Chondrocyte (in vitro differentiated cells): ENCODE measurements at places on chromosomes 6 and 20. TPM values are rescaled to one million over a fixed set of nuclear protein-coding genes. Genes with fewer than 3 reads are reported as not detected.

Gene TNFRSF6B
- 0.79 to 0.99 TPM in 2 of 3 replicates, not detected in the other for total RNA-seq

Gene SLC52A3
- not detected in 3 replicates for total RNA-seq

Gene PPDPF
- total RNA-seq = 245 to 268 TPM (median 261 TPM) in 3 replicates

GRCh38 chr6:96234444-96234843, 218.7 kb downstream of the FUT9 start:
- no peak for DNase-seq

- no peak for DNase-seq
Measured at GRCh38 chr20:7333841-7334240, 566.4 kb downstream of the BMP2 start.

GRCh38 chr6:30748851-30749540, 4.6 kb upstream of the IER3 start:
- DNase-seq = no peak

DNA sequence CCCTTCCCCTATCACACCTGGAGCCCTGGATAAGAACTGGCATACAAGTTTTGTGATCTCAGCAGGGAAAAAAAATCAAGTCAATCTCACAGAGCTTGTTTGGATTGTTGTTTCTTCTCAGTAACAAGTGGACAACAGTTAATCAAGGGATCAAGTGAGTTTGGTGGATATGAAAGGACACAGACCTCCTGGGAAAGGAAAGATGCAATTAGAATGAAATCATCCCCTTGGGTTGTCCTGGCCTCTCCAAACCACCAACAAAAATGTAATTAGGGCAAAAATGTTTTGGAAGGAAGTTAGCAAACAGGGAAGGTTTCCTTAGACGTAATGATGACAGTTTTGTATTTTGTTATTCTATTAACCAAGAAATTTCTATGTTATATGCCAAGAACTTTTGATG, 99.1 kb upstream of the PRDM1 start:
- DNase-seq = no peak

- no peak for DNase-seq
Measured at GRCh38 chr6:146103416-146104072, 74.7 kb downstream of the GRM1 start.

- no peak for DNase-seq
Measured at GRCh38 chr20:63941282-63942081, 14.7 kb downstream of the UCKL1 start.

DNA sequence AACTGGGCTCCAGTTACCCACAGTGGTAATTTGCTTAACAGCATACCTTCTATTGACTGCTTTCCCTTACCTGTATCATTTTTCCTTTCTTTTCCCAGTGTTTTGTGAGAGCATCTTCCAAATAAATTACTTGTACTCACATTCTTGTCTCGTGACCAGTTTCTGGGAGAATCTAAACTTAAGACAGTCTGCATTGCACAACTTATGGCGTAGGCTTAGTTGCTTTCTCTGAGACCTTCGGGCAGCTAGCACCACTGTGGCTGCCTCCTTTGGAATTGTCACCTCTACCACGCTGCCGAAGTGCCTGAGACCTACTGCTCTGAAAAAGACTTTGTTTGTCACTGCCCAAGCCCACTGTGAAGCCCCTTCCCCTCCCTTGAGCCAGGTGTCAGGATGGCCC, 188.1 kb upstream of the BMP2 start:
- no peak for DNase-seq

DNA sequence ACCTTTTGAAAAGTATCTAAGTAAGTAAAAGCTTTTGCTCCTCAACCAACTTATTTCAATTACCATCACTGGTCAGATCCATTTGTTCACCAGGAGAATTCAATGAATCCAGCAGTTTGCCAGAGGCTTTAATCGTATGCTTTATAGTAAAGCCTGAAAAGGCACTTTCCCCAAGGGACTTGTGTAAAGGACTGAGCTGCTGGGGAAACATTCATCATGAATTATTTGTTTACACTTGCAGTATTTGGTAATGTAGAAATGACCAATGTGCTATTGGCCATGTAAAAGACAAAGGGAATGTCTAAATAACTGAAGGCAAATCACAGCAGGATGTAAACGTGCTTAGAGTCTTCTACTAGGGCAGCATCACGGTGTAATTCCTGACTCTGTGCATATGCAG, 471.4 kb downstream of the ADGRB3 start:
- DNase-seq = no peak

DNA sequence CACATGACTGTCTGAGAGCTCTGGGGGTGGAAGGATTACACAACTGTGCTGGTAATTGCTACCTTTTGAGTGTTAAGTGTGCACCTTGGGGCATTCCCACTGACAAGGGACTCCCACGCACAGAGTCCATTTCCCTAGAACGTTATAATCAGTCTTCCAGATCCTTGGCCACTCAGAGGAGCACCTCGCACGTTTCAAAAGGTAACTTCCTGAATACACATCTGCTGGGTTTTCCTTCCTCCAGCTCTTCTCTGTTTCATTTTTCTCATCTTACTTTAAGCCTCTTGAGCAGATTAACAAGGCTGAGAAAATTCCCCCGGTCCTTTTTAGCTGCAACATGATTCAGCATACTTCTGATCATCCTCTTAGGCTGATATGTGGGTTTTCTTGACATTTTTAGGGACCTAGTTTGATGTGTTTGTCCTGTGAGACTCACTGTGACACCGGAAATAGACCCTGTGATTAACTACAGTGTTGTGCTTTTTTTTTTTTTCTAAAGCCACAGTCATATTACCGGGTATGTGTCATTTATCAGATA, 98.4 kb upstream of the DUSP22 start:
- DNase-seq = no peak

DNA sequence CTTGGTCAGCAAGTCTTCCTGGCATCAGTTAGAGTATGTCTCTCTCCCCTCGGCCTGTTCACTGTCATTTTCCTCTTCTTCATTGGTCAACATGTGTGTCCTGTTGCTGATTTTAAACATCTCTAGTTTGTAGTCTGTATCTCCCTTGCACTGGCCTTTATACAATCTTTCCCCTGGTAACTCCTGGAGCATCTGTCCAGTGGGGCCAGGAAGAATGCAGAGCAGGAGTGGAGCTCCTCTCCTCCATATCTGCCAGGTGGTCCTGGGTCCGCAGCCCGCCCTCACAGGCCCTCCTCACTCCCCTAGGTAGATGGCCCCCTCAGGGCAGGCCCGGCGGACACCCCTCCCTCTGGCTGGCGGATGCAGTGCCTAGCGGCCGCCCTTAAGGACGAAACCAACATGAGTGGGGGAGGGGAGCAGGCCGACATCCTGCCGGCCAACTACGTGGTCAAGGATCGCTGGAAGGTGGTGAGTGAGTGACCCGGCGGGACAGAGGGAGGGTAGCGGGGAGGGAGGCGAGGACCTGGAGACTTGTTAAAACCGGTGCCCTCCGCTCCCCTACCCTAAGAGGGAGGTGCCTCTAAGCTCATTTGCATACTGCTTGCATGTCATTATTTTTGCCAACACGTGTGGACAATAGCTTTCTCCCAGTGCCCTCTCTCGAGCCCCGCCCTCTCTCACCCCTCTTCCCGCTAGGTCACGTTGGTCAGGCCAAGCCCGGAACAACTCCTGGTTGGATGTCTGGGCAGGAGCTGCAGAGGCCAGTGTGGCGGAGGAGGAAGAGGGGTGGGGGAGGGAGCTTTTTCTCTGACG, 3.2 kb downstream of the TTBK1 start:
- DNase-seq = no peak

GRCh38 chr20:23132930-23133559, 46.9 kb upstream of the CD93 start:
- DNase-seq = no peak
